ENCODE measurements at places on chromosomes 5 and 9.
A peak's percentile ranks its signal among the peaks of the same experiment; 100 is the strongest.

DNA sequence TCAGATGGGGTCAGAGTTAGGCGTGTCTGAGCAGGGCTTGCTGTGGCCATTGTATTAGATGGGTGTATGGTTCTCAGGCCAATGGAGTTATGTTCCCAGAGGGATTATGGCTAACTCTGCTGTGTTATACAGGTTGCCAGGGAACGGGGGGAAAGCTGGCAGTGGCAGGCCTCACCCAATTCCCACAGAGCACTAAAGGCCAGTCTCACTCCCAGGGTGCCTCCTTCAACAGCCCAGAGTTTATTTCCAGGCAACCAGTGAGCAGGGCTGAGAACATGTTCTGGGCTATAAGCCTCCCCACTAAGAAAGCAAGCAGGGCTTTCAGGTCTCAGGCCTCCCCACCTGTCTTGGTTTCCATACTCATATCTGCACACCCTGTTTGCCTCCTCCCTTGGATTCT is 597.9 kb downstream of the ZNF608 start:
- DNase-seq = no peak

DNA sequence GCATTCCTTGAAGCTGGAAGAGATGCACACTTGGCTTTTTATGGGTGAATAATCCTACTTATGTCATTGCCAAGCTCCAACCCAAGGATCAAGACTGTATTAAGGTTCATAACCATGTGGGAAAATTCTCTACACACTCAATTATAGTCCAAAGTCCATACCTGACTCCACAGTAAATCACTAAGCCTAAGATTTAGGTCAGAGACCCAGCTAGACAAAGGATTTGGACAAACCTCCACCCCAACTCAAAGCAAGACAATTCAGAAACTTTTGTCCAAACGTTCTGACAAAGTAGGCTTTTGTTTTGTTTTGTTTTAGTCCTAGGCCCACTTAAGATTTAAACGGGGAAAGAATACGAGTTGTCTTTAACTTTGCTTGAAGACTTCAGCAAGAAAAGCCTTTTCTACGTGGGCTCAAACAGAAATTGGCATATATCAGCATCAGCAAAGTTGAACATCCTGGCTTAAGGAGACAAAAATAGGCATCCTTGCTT is 1.7 kb downstream of the MEGF9 start:
- no peak for DNase-seq

GRCh38 chr9:137505421-137506140 is 44.6 kb downstream of the PNPLA7 start:
- no peak for DNase-seq

GRCh38 chr5:57470339-57470738 is 12.3 kb downstream of the ACTBL2 start:
- no peak for DNase-seq

- peak; percentile 83 for DNase-seq
Observed at GRCh38 chr9:10168241-10168640, 444.6 kb downstream of the PTPRD start.

DNA sequence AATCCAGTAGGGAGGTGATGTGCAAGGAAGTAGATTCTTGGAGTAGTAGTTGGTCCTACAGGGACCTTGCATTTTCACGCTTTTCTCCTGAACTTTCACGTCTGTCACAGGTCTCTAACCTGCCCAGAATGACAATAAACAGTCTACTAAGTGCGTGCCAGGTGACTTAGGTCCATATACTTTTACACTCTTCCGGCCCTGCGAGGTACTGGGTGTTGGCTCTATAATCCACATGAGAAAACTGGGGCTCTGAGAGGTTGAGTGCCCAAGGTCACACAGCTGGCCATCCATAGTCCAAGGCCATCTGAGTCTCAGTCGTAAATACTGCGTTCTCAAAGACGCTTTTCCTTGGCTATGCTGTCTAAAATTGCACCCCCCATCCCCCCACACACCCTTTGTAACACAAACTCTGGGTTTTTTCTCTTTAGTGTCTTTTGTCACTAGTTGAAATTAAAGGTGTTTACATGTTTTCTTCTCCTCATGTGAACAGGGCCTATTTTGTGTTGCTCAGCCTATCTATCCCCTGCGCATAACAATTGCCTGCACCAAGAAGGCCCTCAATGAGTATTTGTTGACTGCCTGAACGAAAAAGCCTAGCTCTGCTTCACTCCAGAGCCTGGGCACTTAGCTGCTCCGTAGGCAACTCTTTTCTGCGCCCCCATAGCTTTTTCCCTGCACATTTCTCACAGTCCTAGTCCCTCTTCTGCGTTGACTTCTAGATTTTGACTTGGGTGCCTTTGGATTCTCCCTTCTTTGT is 943 bp downstream of the SFXN1 start:
- DNase-seq = no peak

GRCh38 chr5:151904909-151905308 is 19.7 kb downstream of the GLRA1 start:
- DNase-seq = no peak

DNA sequence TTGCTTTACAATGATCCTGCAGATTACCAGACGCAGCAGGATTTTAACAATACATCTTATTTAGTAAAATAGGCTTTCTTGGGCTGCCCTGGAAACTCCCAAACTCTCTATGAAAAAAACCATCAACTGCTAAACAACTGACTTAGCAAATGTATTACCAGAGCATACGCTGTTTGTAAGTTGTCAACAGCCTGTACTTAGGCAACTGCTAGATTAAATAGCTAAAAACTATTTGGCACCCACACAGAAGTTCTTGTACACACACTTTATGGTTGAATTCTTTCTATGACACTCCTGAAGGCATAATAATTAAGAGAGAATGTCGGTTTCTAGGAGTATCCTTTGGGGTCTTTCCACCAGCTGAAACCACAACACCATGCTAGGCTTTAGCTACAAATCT is 123.9 kb downstream of the FBXO38 start:
- DNase-seq = no peak

DNA sequence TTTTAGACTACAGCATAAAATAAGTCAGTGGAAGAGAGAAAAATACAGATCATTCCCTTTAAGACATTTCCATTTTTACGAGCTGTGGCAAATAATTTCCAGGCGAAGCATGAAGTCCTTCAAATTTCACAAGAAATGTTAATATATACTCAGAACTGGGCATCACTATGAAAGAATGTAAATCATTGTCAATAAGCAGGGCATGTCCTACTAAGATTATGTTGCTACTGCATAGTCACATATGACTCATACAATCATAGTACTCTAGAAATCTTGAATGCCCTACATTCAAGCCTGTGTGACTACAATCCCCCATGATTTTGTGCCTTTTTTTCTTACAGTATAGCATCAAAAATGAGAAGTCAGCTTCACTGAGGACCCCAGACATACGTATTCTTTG is 485.2 kb upstream of the FTMT start:
- no peak for DNase-seq

DNA sequence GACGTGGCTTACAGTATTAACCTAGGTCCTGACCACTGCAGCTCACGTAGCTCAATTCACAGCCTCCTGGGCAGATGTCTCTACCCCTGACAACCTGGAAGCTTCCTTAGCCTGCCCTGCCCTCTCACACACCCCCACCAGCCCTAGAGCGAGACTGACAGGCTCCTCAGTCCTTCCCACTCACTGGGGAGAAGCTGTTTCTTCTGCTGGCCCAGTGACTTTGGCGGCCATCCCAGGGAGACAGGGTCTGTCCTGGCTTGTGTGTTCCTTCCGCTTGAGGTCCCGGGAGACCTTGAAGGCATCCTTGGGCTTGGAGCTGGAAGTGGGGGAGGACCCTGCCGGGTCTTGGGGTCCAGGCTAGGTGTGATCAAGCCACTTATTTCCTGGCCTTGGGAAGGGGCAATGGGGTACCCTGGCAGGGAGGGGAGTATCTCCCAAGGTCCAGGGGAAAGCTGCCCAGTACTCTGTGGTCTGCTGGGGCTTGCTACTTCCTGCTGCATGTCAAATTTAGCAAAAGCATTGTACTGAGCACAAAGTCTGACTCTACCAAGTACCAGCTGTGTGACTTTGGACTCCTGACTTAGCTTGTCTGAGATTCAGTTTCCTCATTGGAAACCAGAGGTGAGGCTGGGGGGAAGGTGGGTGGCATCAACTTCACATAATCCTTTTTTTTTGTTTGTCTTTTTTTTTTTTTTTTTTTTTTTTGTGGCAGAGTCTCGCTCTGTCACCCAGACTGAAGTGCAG is 1.9 kb downstream of the MIGA2 start:
- DNase-seq = no peak

GRCh38 chr5:93476251-93476742 is 104.7 kb downstream of the NR2F1-AS1 start:
- no peak for DNase-seq

- no peak for DNase-seq
Observed at GRCh38 chr9:136007934-136008692, 46.9 kb upstream of the UBAC1 start.

GRCh38 chr9:12221470-12221869 is 471.7 kb upstream of the TYRP1 start:
- no peak for DNase-seq

GRCh38 chr5:179836225-179837019 is 15.7 kb downstream of the SQSTM1 start:
- DNase-seq = no peak

DNA sequence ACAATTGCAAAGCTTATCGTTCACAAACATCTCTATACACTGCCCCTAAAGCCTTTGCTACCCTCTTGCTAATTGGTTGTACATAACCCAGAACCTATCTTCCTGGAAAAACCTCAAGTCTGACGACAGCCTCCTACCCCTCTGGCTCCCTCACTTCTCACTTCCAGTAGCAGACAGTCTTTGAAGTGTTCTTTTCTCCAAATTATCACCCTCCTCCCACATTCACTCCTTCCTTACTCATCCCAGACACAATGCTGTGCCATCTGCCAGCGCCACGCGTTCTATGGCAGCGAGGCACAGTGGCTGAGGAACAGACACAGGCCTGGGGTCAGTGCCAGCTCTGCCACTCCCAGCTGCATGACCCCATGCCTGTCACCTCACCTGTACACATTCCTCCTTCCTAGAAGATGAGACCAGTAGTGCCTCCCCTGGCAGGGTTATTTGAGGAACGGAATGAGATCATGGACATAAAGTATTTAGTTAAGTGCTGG is 27.7 kb downstream of the CLTA start:
- no peak for DNase-seq
